Right cardiac atrium (tissue), 5 donors: ENCODE measurements at places on chromosomes 13 and 19.
A peak's percentile ranks its signal among the peaks of the same experiment; 100 is the strongest.

- no peak for DNase-seq
Observed at GRCh38 chr13:26247011-26247410, 6.9 kb upstream of the CDK8 start.

DNA sequence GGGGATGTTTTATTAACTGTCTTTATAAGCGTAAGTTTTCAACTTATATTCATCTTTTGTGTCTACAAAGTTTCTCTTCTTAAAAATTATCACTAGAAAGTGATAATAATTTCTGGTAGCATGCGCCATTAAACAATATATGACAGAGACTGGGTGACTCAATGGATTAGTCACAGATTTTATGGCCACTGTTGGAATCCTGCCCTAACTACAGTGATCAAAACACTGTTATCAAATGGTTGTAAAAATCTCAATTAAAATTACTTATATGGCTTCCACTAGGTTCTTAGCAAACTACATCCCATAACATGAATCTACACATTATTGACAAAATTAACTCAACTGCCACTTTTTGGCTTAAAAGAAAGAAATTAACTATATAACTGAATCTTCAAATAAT, 350.0 kb downstream of the DACH1 start:
- no peak for DNase-seq

DNA sequence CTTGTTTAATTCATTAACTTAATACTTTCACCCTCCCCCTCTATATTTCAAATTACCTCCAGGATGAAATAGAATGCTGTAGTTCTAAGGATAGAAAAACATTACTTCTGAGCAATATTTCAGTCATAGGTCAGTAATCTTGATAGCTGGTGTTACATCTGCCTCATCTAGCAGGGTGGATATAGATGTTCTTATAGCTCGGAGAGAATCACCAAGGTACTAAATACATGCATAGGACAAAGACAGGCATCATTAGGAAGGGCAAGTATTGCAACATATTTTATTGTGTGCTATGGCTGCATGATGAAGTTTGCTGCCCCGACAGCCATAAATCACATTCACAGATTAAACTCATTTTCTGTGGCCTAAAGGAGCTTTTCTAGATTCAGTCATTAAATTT, 601.0 kb downstream of the FGF9 start:
- DNase-seq, result no peak

DNA sequence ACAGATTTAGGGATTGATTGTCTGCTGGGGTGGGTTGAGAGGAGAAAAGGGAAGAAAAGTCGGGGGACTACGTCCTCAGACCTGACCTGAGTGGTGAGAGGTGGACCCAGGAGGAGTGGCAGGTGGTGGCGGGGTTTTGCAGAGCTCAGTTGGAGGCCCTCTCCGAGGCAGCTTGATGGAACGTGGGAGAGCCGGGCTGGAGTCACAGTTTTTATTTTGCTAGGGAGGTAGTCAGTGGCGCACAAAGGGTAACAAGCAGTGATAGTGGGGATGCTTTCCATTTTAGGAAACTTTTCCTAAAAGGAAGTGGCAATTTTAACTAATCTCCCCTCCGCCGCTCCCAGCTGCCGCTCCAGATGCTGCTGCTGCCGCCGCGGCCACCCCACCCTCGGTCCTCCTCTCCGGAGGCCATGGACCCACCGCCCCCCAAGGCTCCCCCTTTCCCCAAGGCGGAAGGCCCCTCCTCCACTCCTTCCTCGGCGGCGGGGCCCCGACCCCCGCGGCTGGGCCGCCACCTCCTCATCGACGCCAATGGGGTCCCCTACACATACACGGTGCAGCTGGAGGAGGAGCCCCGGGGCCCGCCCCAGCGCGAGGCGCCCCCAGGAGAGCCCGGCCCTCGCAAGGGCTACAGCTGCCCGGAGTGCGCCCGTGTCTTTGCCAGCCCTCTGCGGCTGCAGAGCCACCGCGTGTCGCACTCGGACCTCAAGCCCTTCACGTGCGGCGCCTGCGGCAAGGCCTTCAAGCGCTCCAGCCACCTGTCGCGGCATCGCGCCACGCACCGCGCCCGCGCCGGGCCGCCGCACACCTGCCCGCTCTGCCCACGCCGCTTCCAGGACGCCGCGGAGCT, 1.1 kb upstream of the ZNF581 start:
- no peak for DNase-seq

DNA sequence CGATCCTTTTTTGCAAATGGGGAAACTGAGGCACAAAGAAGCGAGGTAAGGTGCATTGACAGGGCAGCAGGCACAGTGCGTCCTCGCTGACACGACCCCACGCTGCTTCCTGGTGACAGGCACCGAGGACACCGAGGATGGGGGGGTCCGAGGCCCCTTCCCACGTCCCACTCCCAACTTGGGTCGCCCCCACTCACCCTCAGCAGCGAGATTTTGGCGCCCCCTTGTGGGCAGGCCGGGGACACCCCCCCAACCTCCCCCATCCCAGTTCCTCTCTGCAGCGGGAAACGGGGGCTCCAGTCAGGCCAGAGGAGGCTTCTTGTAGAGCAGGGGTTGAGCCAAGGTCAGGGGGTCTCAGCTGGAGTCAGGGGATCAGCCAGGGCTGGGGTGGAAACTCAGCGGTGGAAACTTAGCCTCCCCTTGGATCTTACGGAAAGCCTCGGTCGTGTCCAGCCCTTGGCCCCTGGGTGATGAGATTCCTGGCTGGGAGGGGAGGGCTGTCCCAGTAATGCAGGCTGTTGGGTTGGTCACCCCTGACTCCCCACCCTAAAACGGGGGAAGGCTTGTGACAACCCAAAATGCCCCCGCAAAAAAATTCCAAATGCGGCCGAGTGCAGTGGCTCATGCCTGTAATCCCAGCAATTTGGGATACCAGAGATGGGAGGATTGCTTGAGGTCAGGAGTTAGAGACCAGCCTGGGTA, 8.2 kb downstream of the SMIM24 start:
- peak; percentile 81 for DNase-seq

- peak; percentile 92 for DNase-seq
Observed at GRCh38 chr19:18594096-18594823, 5.7 kb downstream of the REX1BD start.

DNA sequence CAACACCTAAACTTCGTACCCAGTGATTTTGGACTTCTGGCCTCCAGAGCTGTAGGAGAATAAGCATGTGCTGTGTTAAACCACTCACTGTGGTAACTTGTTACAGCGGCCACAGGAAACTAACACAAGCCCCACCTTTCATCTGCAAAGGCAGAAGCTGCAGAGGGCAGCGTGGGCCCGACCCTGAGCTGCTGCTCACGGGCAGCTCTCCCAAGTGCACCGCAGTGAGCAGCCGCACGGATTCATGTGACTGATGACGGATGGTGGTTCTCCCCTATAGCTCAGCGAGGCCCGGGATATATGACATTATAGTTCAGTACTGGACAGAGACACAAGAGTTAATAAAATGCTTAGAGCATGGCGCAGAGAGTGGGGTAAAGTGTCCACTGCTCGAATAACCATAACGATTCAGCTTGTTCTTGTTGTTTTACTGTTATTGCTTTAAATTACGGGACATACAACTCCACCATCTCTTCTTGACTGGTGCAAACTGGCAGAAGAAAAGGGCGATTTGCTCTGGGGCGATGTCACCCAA, 21.9 kb downstream of the VRK3 start:
- DNase-seq, result no peak

- no peak for DNase-seq
Observed at GRCh38 chr13:77345150-77345780, 18.4 kb upstream of the MYCBP2 start.

GRCh38 chr19:33819506-33819879, 22.8 kb downstream of the KCTD15 start:
- no peak for DNase-seq

GRCh38 chr13:38784036-38784880, 97.4 kb downstream of the FREM2 start:
- no peak for DNase-seq

DNA sequence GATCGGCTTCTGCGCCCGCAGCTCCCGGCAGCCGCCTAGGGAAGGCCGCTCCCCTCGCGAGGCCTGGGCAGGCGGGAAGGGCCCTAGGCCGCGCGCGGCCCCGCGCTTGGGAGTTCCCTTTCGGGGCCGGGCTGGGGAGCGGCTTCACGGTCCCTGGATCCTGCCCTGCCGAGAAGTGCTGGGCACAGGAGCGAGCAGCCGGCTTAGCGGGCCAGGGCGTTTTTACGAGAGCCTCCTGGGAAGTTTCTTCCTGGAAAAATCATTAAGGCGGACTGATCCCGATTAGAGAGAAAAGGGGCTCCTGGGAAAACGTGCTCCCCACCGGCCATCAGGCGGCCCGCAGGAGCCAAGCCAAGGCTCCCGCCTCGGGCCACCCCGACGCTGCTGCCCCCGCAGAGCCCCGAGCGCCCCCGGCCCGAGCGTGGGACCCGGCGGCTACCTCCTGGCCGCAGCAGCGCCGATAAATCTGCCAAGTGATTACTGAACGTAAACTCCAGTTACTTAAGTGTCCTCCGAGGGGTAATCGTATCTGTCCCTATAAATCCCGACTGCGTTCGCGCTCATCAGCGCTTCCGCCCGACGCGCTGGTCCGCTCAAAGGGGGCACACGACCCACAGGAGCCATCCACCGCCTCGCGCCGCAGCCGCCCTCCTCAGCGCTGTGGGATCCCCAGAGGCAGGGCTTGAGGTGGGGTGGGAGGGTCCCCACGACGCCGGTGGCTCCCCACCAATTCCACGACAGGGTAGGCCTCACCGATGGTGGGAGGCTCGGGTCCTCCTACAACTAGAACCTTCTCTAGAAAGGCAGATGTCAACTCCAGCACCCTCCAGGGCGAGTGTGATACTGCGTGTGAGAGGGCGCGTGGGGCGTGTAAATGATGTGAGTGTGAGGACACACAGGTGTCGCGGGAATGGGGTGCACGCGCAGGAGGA, 2.8 kb downstream of the ZIC5 start:
- DNase-seq, result no peak

DNA sequence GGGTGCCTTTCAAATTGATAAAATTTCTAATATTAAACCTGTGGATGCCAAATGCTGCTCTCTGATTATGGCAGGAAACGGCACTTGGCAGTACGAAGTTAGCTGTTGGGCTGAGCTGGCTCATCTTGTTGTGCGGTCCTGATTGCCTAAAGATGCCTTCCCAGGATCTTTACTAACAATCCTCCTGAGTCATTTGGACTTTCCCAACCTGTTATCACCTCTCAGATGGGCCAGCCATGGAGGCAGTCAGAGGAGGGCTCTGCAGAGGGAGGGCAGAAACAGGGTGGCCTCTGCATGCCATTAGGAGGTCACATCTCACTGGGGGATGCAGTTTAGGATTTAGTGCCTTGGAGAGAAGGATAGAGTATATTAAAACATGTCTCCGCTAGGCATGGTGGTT, 27.3 kb downstream of the ALOX5AP start:
- no peak for DNase-seq

GRCh38 chr13:36131222-36131930, at the start of gene DCLK1:
Gene DCLK1, minus strand, starts transcription at chr13:36131382.
- peak; percentile 82 for DNase-seq

DNA sequence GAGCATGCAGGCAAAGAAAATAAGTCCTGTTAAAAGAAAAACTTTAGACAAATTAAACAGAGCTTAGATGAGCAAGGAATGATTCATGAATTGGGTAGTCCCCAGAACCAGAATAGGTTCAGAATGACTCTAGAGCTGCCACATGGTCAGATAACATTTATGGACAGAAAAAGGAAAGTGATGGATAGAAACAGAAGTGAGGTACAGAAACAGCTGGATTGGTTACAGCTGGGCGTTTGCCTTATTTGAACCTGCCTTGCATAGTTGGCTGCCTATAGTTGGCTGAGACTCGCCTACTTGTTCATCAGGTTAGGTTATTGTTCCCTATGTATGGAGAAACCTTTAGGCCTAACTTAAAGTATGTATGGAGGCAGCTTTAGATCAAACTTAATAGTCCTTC, 35.4 kb downstream of the WDFY2 start:
- DNase-seq, result no peak

DNA sequence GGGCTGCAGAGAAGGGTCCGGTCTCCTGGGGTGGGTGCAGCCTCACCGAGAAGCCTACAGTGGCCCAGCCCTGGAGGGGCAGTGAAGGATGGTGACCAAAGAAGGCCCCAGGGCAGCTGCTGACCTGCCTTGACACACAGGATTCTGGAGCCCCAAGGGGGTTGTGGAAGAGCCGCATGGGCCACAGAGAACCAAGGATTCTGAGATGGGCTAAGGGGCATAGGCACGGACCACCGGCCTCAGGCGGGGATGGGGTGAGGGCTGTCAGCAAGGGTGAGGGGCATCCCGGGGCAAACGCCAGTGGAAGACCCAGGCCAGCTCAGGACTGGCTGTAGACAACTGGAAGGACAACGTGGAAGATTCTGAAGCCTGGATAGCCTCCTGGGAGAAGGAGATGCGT, 151.6 kb downstream of the TEX29 start:
- no peak for DNase-seq

DNA sequence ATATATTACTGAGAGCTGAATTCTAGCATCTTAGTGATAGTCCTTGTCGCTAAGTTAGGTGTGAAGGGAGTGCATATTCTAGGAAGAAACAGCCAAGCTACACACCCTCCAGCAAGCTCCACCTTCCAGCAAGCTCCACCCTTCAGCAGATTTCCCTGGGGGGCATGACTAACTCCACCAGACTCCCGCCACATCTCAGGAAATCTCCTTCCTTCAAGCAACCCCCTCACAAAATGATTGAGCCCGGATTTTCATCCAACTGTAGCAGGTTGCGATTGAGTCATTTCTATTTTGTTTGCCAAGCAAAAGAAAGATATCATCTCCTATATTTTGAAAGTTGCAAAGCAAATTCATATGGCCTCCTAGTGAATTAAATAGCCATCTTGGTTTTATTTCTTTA, 162.1 kb upstream of the TMTC4 start:
- no peak for DNase-seq
